ENCODE measurements at places on chromosomes 5 and 9. TPM values are rescaled to one million over a fixed set of nuclear protein-coding genes. Genes with fewer than 3 reads are reported as not detected.

DNA sequence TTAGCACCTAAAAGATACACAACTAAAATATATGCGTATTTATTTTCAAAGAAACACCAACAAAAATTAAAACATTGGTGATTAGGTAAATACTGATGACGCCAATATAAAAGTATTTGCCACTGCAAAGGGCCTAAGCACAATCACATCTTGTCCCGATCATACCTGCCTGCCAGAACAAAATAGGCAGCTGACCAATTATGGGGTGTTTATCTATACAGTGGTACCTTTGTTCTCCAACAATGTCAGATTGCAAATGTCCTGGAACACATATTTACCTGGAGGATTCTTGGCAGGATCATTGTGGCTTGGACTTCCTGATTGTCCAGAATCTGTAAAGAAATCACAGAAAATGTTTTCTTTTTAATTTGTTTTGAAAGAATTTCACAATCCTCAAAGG lies 134.5 kb downstream of the NFIB start:
- H3K27ac ChIP-seq, result no peak overlapping the region
- no peaks in the 10 kb centered on the region for H3K36me3 ChIP-seq
- peaks cover 12% of the 10 kb centered on the region for H3K4me1 ChIP-seq
- no peak for DNase-seq
- H3K4me3 ChIP-seq, result no peak overlapping the region

- H3K4me3 ChIP-seq, result no peak overlapping the region
- H3K4me1 ChIP-seq, result peaks cover 53% of the 10 kb centered on the region
- peak; percentile 82 for DNase-seq
- H3K27me3 ChIP-seq, result no peaks in the 10 kb centered on the region
- H3K27ac ChIP-seq, result peak overlapping the region; percentile 11
Observed at GRCh38 chr9:88814577-88814976, 176.7 kb upstream of the S1PR3 start.

GRCh38 chr5:88886746-88887341 lies 3.9 kb upstream of the MEF2C start:
- DNase-seq, result peak; percentile 7
- H3K27ac ChIP-seq, result no peak overlapping the region
- H3K4me1 ChIP-seq, result no peaks in the 10 kb centered on the region
- no peak overlapping the region for H3K4me3 ChIP-seq

- DNase-seq, result peak; percentile 35
- peaks cover 18% of the 10 kb centered on the region for H3K4me1 ChIP-seq
Observed at GRCh38 chr9:129595311-129595741, 25.6 kb downstream of the C9orf50 start.

DNA sequence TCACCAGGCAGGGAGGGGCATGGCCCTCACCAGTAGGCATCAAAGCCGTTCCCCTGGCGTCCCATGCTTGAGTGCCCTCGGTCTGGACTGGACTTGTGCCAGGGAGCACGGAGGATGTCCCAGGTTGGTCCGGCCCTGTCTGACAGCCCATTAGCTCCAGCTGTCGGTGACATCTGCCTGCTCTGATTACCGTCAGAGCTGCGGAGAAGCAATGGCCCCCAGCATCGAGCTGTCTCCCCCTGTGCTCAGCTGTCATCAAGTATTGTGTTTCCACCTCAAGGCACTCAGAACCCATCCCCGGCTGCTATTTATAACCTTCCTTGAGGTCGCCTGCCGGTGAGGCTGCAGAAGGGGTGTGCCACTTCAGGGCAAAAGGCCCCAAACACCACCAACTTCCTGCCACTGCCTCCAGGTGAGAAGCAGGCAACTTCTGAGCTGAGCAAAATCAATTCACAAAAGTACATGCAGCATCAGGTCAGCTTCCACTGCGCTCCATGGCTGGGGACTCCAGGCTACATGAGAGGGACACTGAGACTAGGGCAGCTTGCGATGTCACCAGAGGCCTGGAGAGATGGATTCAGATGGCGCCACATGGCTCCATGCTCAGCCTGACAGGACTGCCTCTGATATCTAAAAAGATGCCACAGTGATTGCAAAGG lies 142.7 kb downstream of the C5orf15 start:
- H3K27me3 ChIP-seq, result peaks cover 10% of the 10 kb centered on the region
- no peak overlapping the region for H3K27ac ChIP-seq
- H3K36me3 ChIP-seq, result no peaks in the 10 kb centered on the region
- no peak for DNase-seq
- no peak overlapping the region for H3K4me3 ChIP-seq
- no peaks in the 10 kb centered on the region for H3K4me1 ChIP-seq

DNA sequence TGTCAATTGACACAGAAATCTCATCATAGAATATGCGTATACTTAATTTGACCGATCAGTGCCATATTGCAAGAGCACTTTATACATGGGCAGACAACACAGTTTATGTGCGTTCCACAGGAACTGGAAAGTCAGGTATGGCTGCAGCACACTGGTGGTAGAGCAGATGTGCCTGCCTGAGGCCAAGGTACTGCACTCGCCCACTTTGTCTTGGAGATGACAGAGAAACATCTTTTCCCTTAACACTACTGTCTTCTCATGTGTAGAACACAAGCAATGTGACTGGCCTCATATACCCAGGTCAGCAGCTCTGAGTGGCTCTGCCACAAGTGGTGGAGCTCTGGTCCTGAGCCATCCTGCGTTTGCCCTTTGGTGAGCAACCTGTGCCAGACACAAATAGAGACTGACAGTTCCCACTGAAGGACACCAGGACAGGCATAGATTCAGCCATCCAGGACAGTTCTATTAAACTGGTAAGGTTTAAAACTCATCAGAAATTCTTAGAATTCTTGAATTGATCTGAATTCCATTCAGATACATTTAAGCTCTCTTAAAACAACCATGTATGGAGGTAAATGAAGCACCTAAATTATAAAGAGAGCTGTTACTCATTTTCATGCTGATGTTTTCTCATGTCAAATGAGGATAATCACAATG lies 21.0 kb upstream of the PPP2CA start:
- H3K4me1 ChIP-seq, result peaks cover 34% of the 10 kb centered on the region
- H3K36me3 ChIP-seq, result no peaks in the 10 kb centered on the region
- H3K27ac ChIP-seq, result peak overlapping the region; percentile 59
- no peak for DNase-seq
- H3K4me3 ChIP-seq, result no peak overlapping the region

- no peak overlapping the region for H3K27ac ChIP-seq
- H3K27me3 ChIP-seq, result no peaks in the 10 kb centered on the region
- H3K4me3 ChIP-seq, result no peak overlapping the region
- no peaks in the 10 kb centered on the region for H3K36me3 ChIP-seq
- peaks cover 19% of the 10 kb centered on the region for H3K4me1 ChIP-seq
Observed at GRCh38 chr5:138947780-138948179, 72.6 kb upstream of the LRRTM2 start.

DNA sequence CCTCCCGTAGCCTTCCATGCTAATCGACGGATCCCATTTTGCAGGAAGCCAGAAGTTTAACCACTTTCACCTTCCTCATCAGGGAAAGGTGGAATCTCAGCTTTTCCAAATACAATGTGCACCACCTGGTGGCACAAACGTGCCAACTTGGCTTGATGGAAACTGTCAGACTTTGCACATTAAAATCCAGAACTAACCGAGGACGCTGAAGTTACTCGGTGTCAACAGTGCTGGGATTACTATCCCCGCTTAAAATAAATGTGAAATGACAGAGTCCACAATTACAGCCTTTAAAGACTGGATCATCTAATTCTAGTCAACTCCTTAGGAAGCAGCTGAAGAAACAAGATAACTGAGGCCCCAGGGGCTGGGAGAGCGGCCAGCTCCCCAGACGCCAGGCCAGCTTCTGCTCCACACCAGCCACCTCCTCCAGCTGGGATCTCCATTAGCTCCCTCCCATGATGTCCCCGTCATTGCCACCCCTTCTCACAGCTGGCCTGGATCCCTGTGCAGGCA lies 50.1 kb upstream of the RETREG1 start:
- H3K27me3 ChIP-seq, result no peaks in the 10 kb centered on the region
- H3K4me1 ChIP-seq, result no peaks in the 10 kb centered on the region
- H3K36me3 ChIP-seq, result peaks cover 45% of the 10 kb centered on the region

GRCh38 chr9:100555471-100555870 lies 22.4 kb upstream of the CAVIN4 start:
- no peak overlapping the region for H3K27ac ChIP-seq
- no peaks in the 10 kb centered on the region for H3K36me3 ChIP-seq
- no peaks in the 10 kb centered on the region for H3K27me3 ChIP-seq
- H3K4me3 ChIP-seq, result no peak overlapping the region
- H3K4me1 ChIP-seq, result no peaks in the 10 kb centered on the region
- no peak for DNase-seq

GRCh38 chr5:33679791-33680190 lies 212.0 kb downstream of the ADAMTS12 start:
- H3K36me3 ChIP-seq, result peaks cover 35% of the 10 kb centered on the region
- no peak overlapping the region for H3K27ac ChIP-seq

DNA sequence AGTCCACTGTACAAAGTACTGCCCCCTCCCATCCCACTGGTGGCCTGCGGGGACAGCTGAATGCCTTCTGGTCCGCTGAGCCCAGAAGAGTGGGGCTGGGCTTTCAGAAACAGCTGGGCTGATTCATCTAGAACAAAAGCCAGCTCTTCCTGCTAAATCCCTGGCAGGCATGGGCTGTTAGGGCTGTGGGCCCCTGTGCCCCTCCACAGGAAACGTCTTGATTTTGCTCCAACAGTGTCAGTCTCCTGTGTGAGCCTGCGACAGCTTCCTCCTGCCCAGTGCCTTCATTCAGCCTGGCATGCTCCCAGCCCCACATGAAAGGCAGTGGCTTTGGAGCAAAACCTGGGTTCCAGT lies 6.9 kb upstream of the GSN start:
- no peaks in the 10 kb centered on the region for H3K36me3 ChIP-seq
- H3K4me1 ChIP-seq, result peaks cover 10% of the 10 kb centered on the region
- no peak overlapping the region for H3K4me3 ChIP-seq
- no peaks in the 10 kb centered on the region for H3K27me3 ChIP-seq

GRCh38 chr9:89046832-89047231 lies 55.6 kb downstream of the S1PR3 start:
- DNase-seq, result peak; percentile 60
- H3K4me3 ChIP-seq, result no peak overlapping the region
- no peak overlapping the region for H3K27ac ChIP-seq
- peaks cover 26% of the 10 kb centered on the region for H3K36me3 ChIP-seq
- H3K4me1 ChIP-seq, result no peaks in the 10 kb centered on the region

- H3K4me1 ChIP-seq, result no peaks in the 10 kb centered on the region
- no peaks in the 10 kb centered on the region for H3K27me3 ChIP-seq
- no peak overlapping the region for H3K27ac ChIP-seq
- peak; percentile 10 for DNase-seq
Observed at GRCh38 chr5:60271517-60271916, 378.0 kb upstream of the PDE4D start.

The NR2F1-AS1 gene
- total RNA-seq, result 7.3 TPM

The PGM5 gene
- 1.8 TPM for total RNA-seq

The IFNA13 gene
- not detected for total RNA-seq

The PCAT7 gene
- total RNA-seq, result 5.2 TPM

The CBY3 gene
- total RNA-seq, result not detected

The PLEKHG4B gene
- 6.1 TPM for total RNA-seq

The FOXD4L6 gene
- 0.18 TPM for total RNA-seq

The OBP2B gene
- not detected for total RNA-seq
